Putamen (tissue), 1 donor: ENCODE measurements at places on chromosomes 1 and 21.

GRCh38 chr1:190353538-190354101, 124.0 kb downstream of the BRINP3 start:
- no peak for DNase-seq

GRCh38 chr1:91572044-91572443, 71.4 kb downstream of the CDC7 start:
- no peak for DNase-seq

DNA sequence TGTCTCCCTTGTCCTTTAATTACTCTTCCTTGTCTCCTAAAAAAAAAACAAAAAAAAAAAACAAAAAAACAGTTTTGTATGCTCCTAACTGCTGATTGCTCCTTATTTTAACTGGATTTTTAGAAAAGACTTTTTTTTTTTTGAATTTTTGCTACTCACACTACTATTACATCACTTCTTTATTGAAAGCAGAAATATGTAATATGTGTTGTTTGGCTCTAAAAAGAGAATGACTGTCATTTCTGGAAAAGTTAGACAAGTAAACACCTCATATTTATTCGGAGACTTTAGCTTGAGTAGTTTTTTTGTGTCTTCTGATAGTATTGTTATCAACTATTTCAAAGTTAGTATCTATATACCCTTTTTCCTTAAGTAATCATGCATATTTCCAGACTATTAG, 855.0 kb downstream of the USP25 start:
- no peak for DNase-seq

DNA sequence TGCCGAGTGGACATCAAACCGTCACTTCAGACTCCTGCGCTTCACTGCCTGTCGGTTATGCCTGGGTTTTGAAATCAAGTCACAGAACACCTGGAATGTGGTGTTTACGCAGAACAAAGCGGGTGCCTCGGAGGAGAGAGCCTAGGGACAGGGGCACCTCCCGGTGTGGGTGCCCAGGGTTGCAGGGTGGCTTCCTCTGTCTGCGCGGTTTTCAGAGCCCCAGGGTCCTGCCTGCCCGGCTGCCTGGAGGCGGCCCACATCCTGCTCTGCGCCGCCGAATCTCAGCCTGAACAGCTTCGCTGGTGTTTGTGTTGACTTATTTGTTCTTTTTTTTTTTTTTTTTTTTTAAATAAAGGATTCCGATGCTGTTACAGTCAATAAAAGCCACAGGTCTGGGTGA, 113.5 kb upstream of the COL6A1 start:
- DNase-seq: no peak

GRCh38 chr1:200150721-200151120, 123.2 kb downstream of the NR5A2 start:
- no peak for DNase-seq
